Mesenteric fat pad (tissue), 1 donor: ENCODE measurements at places on chromosomes 16 and 17. TPM values are rescaled to one million over a fixed set of nuclear protein-coding genes. Genes with fewer than 3 reads are reported as not detected.

GLOD4 gene
- total RNA-seq = 43.5 TPM

TNFRSF13B gene
- total RNA-seq = not detected

MYO19 gene
- 46.8 TPM for total RNA-seq

AIPL1 gene
- not detected for total RNA-seq

TOP2A gene
- 0.48 TPM for total RNA-seq

MGAT5B gene
- total RNA-seq = 1.1 TPM

AATK gene
- total RNA-seq = 7.9 TPM

BICDL2 gene
- not detected for total RNA-seq

TEX19 gene
- not detected for total RNA-seq

FUS gene
- 224 TPM for total RNA-seq

CHST6 gene
- 0.16 TPM for total RNA-seq

COX6A2 gene
- total RNA-seq = not detected

CDH11 gene
- total RNA-seq = 23.7 TPM

KRT28 gene
- not detected for total RNA-seq

CA4 gene
- 100 TPM for total RNA-seq

SMIM36 gene
- not detected for total RNA-seq

GJC1 gene
- total RNA-seq = 17.1 TPM

KRT23 gene
- 0.80 TPM for total RNA-seq

EPX gene
- not detected for total RNA-seq

KRTAP3-1 gene
- total RNA-seq = not detected

TOX3 gene
- total RNA-seq = not detected

TBC1D3G gene
- total RNA-seq = not detected

OVCA2 gene
- total RNA-seq = 23.6 TPM

ST6GALNAC2 gene
- 5.5 TPM for total RNA-seq

SETD6 gene
- 12.3 TPM for total RNA-seq

TM4SF5 gene
- total RNA-seq = not detected
